ENCODE measurements at places on chromosomes 5 and 9.

- DNase-seq, result no peak
Observed at GRCh38 chr5:35032356-35032755, 15.4 kb downstream of the AGXT2 start.

DNA sequence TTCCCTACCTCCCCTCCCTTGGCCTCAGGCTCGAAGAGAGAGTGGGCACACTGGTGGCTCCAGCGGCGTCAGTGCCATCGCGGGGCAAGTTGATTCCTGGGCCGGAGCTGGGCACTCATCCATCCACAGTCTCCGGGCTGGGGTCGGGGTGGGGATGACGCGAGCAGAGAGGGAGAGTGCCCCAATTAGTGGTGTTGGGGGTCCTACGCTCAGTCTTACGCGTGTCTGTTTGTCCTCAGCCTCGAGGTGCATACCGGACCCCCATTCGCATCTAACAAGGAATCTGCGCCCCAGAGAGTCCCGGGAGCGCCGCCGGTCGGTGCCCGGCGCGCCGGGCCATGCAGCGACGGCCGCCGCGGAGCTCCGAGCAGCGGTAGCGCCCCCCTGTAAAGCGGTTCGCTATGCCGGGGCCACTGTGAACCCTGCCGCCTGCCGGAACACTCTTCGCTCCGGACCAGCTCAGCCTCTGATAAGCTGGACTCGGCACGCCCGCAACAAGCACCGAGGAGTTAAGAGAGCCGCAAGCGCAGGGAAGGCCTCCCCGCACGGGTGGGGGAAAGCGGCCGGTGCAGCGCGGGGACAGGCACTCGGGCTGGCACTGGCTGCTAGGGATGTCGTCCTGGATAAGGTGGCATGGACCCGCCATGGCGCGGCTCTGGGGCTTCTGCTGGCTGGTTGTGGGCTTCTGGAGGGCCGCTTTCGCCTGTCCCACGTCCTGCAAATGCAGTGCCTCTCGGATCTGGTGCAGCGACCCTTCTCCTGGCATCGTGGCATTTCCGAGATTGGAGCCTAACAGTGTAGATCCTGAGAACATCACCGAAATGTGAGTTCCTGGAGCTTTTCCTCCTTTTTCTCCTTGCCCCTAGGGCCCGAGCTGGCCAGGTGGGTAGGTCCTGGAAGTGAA is 861 bp downstream of the NTRK2 start:
- DNase-seq, result no peak

DNA sequence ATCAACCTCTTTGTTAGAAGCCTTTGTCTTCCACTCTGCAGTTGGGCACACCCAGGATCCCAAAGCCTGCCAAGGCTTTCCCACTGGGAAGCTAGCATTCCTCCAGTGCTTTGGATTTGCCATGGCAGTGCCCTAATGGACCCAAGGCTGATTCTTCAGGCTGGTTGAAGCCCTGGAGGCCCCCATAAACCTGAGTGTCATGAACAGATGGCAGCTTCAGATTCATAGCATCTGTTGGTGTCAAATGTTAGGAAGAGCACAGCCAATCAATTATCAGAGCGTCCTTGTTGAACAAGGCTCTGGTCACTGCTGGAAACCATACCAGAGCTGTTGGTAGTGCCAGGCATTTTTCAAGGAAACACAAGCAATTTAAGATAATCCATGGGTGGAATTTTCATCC is 241.1 kb upstream of the KLF4 start:
- no peak for DNase-seq

- DNase-seq, result no peak
Observed at GRCh38 chr9:125238127-125238914, 2.8 kb downstream of the HSPA5 start.

DNA sequence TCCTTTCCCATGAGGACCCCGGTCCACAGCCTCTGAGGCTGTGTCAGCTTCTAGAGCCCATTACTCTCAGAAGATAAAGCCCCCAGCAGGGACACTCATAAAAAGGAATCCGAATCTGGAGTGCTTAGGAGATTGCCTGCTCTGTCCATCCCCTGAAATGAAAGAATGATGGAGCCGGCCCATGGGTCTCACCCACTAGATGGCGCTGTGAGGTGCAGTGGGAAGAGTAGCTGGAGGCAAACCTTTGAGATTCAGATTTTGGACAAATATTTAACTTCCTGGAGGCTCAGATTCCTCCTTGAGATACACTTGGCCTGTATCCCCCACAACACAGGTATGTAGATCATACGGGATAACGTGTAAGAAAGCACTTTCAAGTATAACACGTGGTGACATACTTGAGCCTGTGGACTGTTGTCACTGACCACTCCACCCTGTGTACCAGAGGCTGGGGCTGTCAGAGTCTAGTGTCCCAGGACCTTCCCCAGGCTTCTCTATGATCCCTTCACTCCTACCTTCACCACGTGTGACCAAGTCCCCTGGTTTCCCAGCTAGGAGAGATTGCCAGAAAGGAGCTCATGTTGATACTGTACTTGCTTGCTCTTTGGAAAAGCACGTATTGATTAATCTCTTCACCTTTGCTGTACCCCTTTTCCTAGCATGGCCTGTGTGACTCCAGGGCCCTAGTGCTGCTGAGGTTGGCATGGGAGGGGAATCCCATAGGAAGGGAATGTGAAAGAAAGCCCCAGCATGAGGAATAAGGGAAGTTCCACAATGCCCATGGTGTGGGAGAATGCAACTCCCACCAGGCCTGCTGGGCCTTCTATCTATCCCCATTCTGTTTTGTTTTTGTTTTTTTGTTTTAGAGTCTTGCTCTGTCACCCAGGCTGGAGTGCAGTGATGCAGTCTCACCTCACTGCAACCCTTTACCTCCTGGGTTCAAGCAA is 32.1 kb downstream of the TRMO start:
- no peak for DNase-seq

- no peak for DNase-seq
Observed at GRCh38 chr5:55720188-55720703, 8.1 kb upstream of the SLC38A9 start.

DNA sequence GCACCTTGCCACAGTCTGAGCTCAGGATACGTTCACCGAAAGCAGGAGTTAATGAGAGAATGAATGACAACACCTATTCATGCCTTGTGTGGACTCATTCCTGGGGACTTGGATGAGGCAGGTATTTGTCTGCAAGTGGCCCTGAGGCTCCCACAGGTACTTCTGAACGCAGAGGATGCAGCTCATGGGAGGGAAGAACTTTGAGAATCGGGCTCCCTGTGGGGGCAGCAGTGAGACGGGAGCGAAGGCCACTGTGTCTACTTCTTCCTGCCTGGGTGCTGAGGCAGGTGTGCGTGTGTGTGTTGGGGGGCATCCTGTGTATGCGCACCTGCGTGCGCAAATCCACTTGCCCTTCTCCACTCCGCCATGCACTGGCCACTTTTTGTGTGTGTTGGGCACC is 42.2 kb downstream of the PTPN3 start:
- no peak for DNase-seq

- DNase-seq, result no peak
Observed at GRCh38 chr9:121914017-121914595, 179.0 kb downstream of the TTLL11 start.

GRCh38 chr5:78268356-78268755 is 26.1 kb downstream of the AP3B1 start:
- no peak for DNase-seq

GRCh38 chr5:65916066-65916465 is 10.3 kb upstream of the ERBIN start:
- no peak for DNase-seq

GRCh38 chr9:97940233-97940632 is 2.3 kb upstream of the HEMGN start:
- DNase-seq, result no peak

GRCh38 chr5:93610581-93611272 is 27.7 kb downstream of the NR2F1 start:
- no peak for DNase-seq
